Liver (tissue), 10 donors: ENCODE measurements at places on chromosomes 11 and 22. TPM values are rescaled to one million over a fixed set of nuclear protein-coding genes. Genes with fewer than 3 reads are reported as not detected.

DNA sequence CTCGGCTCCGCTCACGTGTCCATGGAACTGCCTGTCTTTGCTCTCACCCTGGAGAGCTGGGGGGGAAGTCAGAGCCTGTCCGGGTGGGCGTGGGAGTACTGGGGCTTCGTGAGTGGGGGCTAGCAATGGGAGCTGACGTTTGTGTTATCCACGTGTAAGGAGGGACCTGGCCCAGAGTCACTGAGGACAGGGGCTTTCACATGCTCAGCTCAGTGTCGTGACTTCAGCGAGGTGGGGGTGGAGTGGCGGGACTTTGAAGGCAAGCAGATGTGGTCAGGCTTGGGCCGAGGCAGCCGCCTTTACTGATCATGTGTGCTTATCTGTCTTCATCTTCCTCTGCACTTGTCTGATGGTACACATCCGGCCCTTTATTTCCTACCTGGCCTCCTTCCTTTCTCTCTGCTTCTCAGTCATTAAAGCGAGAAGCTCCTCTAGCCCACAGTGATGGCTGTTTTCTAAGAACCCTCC lies 113.1 kb upstream of the NNMT start:
- no peak for DNase-seq
- peaks cover 38% of the 10 kb centered on the region for H3K4me1 ChIP-seq
- peak overlapping the region; percentile 32 for H3K27ac ChIP-seq
- peaks cover 15% of the 10 kb centered on the region for H3K36me3 ChIP-seq

DNA sequence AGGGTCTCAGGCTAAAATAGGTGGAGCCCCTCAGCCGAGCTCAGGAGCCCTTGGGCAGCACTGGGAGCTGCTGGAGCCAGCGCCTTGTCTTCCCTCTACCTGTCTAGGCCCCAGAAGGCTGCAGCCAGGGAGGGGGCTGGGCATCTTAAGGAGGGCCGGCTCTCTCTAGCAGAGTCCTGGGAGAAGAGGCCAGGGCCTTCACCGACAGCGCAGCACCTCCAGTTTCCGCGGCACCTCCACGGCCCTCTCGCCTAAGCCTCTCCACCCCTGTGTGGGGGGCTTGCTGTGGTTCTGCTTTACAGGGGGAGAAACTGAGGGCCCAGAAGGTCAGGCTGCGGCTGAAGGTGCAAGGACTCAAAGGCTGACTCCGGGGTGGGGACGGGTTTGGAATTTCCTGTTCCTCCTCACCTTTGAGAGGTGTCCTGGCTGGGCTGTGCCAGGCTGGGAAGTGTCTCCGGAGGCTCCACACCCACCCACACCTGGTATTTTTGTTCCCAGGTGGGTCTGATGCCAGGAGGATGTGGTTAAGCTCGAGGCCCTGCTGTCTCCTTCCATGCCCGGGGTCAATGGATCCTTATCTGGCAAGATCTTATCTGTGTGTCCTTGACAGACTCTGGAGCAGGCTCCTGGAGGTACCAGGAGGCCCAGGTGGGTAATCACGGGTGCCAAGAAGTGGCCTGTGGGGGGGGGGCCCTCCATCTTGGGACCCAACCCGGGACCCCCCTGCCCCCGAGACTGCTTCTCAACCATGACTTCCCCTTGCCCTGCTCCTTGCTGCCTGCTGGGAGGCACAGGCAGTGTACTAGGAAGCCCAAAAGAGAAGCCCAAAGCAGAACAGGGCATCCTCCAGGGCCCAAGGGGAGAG lies 95.3 kb upstream of the FGF3 start:
- H3K4me1 ChIP-seq: peaks cover 7% of the 10 kb centered on the region
- H3K4me3 ChIP-seq: no peak overlapping the region
- no peak for DNase-seq
- no peaks in the 10 kb centered on the region for H3K36me3 ChIP-seq
- H3K27me3 ChIP-seq: no peaks in the 10 kb centered on the region

- no peak overlapping the region for H3K27ac ChIP-seq
- no peak for DNase-seq
- no peaks in the 10 kb centered on the region for H3K36me3 ChIP-seq
- no peaks in the 10 kb centered on the region for H3K4me1 ChIP-seq
- H3K4me3 ChIP-seq: no peak overlapping the region
These were observed 231.2 kb downstream of the NTM start for GRCh38 chr11:131601586-131601985.

GRCh38 chr11:25037431-25037830 lies 540.6 kb downstream of the LUZP2 start:
- H3K36me3 ChIP-seq: no peaks in the 10 kb centered on the region
- H3K4me1 ChIP-seq: no peaks in the 10 kb centered on the region
- no peaks in the 10 kb centered on the region for H3K27me3 ChIP-seq

DNA sequence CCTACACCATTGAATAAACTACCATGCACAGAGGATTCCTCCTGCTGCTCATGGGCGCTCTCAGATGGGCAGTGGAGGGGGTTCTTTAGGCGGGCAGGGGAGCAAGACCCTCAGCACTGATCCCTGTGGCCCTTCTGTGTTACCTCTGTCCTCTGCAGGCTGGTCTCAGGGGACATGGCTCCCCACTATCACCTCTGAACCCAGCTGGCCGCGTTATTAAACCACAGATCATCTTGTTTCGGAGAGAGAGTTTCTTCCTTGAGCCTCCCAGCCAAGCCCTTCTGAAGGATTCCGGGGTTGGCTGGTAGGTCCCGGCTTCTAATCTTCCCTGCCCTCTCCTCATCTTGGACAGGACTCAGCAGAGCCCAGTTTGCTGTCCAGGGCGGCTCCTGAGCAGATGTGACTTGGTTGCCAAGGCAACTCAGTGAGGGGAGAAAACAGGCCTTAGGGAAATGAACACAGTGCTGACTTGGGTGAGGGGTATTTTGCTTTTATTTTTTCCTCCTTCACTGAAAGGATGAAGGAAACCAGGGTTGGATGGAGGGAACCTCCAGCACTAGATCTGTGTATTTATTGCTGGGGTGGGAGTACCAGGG lies 13.3 kb downstream of the APOL3 start:
- H3K27me3 ChIP-seq: no peaks in the 10 kb centered on the region
- peaks cover 32% of the 10 kb centered on the region for H3K4me1 ChIP-seq
- DNase-seq: no peak
- H3K36me3 ChIP-seq: peaks cover 3% of the 10 kb centered on the region
- H3K27ac ChIP-seq: no peak overlapping the region

DNA sequence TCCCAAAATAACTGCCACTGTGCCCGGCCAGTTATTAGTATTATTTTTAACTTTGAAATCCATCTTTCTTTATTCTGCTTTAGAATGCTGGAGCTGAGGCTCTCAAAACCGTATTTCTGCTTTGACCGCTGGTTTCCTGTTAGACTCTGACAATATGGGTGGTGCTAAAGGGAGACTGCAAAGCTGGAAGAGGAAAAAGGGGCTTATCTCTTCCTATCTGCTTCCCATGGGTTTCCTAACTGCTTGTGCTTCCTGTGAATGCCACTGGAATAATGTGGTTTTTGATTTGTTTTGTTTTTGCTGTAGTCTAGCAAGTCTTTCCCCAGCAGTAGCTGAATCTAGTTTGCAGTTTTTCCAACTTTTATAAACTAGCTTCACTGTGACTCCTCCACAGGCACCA lies 43.6 kb downstream of the XRRA1 start:
- no peaks in the 10 kb centered on the region for H3K27me3 ChIP-seq
- no peak for DNase-seq
- no peak overlapping the region for H3K27ac ChIP-seq
- peaks cover 2% of the 10 kb centered on the region for H3K36me3 ChIP-seq
- H3K4me1 ChIP-seq: no peaks in the 10 kb centered on the region
- no peak overlapping the region for H3K4me3 ChIP-seq

DNA sequence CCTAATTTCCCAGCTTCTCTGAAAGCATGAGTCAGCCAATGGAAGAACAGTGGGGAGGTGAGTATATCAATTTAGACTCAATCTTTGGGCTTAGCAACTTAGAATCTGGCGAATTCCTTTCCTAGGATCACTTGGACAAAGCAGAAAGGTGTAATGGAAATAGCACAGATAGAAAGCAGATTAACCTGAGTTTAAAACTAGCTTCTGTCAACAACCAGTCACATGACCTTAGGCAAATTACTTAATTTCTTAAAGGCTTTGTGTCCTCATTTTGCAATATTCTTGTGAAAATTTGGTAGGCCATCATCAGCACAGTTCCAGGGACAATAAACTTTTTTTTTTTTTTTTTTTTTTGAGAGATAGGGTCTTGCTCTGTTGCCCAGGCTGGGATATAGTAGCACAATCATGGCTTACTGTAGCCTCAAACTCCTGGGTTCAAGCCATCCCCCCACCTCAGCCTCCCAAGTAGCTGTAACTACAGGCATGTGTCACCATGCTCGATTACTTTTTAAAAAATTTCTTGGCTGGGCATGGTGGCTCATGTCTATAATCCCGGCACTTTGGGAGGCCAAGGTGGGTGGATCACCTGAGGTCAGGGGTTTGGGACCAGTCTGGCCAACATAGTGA lies 40.8 kb upstream of the PCF11 start:
- no peaks in the 10 kb centered on the region for H3K36me3 ChIP-seq
- no peaks in the 10 kb centered on the region for H3K27me3 ChIP-seq
- no peak overlapping the region for H3K27ac ChIP-seq
- DNase-seq: no peak

GRCh38 chr11:111540937-111541253 lies 375 bp downstream of the LAYN start:
- H3K4me3 ChIP-seq: no peak overlapping the region
- no peaks in the 10 kb centered on the region for H3K36me3 ChIP-seq
- no peak for DNase-seq
- H3K27ac ChIP-seq: no peak overlapping the region

GRCh38 chr11:61975638-61976419 lies 8.4 kb upstream of the FTH1 start:
- no peaks in the 10 kb centered on the region for H3K36me3 ChIP-seq
- H3K4me3 ChIP-seq: peak overlapping the region; percentile 80
- no peaks in the 10 kb centered on the region for H3K27me3 ChIP-seq
- no peak for DNase-seq

GRCh38 chr22:30288419-30289140 lies 725 bp downstream of the CASTOR1 start:
- H3K36me3 ChIP-seq: peaks cover 8% of the 10 kb centered on the region
- DNase-seq: no peak
- H3K4me1 ChIP-seq: peaks cover 44% of the 10 kb centered on the region
- H3K27ac ChIP-seq: peak overlapping the region; percentile 62
- H3K27me3 ChIP-seq: no peaks in the 10 kb centered on the region

DNA sequence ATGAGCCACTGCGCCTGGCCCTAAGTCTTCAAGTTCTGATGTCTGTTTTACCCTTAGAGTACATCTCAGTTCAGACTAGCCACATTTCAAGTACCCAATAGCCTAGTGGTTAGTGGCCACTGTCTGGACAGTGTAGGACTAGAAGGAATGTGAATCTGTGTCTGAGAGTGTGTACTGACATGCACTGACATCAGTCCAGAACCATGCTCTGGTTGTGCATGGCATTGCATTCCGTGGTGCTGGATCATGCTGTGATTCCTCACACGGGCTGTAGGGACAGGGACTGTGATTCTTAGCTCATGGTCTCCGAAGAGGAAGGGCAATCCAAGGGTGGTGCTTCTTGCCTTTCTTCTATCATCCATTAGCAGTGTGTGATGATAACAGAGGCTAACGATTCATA lies 41.1 kb downstream of the AMOTL1 start:
- peaks cover 4% of the 10 kb centered on the region for H3K36me3 ChIP-seq
- H3K27ac ChIP-seq: no peak overlapping the region
- no peaks in the 10 kb centered on the region for H3K27me3 ChIP-seq
- DNase-seq: no peak
- H3K4me3 ChIP-seq: no peak overlapping the region

DNA sequence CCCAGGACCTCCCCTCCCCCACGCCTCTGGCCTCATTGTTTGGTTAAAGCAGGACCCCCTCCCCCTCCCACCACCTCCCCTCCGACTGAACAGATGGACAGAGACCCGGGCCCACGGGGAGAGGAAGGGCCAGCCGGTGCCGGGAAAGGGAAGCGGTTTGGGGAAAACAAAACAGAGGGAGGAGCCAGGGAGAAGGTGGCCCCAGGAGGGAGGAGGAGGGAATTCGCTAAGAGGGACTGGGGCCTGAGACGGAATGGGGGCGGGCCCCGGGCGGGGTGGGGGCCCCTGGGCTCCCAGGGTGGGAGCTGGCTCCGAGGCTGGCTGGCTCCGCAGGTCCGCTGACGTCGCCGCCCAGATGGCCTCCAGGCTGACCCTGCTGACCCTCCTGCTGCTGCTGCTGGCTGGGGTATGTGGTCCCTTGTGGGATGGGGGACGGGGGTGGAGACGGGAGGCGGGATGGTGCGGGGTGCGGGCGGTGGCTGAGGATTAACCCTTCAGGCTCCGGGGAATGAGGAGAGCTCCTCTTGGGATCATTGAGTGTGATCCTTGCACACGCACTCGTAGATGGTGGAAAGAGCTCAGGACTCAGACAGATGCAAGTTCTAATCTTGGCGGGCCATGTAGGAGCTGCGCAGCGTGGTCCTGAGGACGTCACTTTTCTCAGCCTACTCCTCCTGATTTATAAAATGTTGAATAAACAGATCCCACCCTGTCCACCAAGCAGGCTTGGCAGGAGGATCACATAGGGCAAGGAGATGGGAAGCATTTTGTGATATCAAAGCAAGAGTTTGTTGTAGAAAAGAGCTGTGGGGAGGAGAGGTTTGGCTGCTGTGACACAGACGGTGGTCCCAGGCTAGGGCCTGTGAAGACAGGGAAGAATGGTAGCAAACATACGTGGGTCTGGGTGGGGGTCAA lies 688 bp downstream of the SERPING1 start:
- DNase-seq: peak; percentile 60
- H3K27me3 ChIP-seq: no peaks in the 10 kb centered on the region
- peaks cover 10% of the 10 kb centered on the region for H3K36me3 ChIP-seq
- H3K4me3 ChIP-seq: peak overlapping the region; percentile 81

DNA sequence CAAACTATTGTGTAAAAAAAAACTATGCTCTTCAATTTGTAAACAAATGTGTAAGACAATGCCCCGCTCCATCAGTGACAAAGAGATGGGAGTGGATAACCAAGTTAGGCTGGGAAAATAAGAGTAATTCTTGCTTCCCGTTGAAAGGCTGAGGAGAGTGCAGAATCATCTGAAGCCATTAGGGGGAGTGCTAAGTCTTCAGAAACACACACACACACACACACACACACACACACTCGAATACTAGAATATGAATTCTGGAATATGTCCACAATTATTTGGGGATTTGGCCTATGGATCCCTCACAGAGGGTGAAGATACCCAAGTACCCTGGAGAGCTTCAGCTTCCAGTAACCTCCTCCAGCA lies 27.8 kb upstream of the ROBO3 start:
- no peak for DNase-seq
- no peak overlapping the region for H3K4me3 ChIP-seq
- no peak overlapping the region for H3K27ac ChIP-seq
- peaks cover 8% of the 10 kb centered on the region for H3K27me3 ChIP-seq
- H3K36me3 ChIP-seq: no peaks in the 10 kb centered on the region
- peaks cover 8% of the 10 kb centered on the region for H3K4me1 ChIP-seq

DNA sequence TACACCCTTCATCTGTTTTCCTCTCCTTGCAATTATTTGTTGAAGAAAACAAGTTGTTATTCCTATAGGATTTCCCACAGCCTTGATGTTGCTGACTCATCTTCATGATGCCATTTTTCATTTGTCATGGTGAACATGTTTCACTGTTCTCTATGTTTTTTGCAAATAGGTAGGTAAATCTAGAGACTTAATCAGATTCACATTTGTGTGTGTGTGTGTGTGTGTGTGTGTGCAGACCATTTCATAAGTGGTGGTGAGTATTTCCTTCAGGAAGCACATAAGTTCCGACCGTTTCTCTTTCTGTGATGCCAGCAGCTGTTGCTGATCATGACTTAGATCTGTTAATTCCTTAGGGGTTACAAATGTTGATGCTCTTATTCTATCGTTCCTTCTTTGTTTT lies 80.3 kb upstream of the IZUMO1R start:
- H3K4me1 ChIP-seq: no peaks in the 10 kb centered on the region
- H3K36me3 ChIP-seq: no peaks in the 10 kb centered on the region
- H3K27ac ChIP-seq: no peak overlapping the region
- no peaks in the 10 kb centered on the region for H3K27me3 ChIP-seq

Gene P2RX6
- total RNA-seq: 0.59 TPM

Gene LYVE1
- total RNA-seq: 34.1 TPM

Gene BIK
- not detected for total RNA-seq

Gene MYO7A
- 33.6 TPM for total RNA-seq

Gene LMO1
- not detected for total RNA-seq

Gene ZDHHC8
- total RNA-seq: 2.9 TPM
